M059J (cell line): ENCODE measurements at places on chromosomes 4 and X. TPM values are rescaled to one million over a fixed set of nuclear protein-coding genes. Genes with fewer than 3 reads are reported as not detected.

GRCh38 chrX:121782544-121782943, 735.1 kb downstream of the GLUD2 start:
- no peak for DNase-seq

- peak; percentile 56 for DNase-seq
These were observed 19.5 kb upstream of the CCNI start for GRCh38 chr4:77095101-77095821.

GRCh38 chr4:144374065-144374464, 233.5 kb upstream of the GYPA start:
- no peak for DNase-seq

GRCh38 chrX:151801980-151802379, 67.4 kb downstream of the CNGA2 start:
- DNase-seq: no peak

- no peak for DNase-seq
These were observed 163.3 kb upstream of the FAM47C start for GRCh38 chrX:36844857-36845256.

GRCh38 chrX:74545880-74546523, 68.4 kb downstream of the RLIM start:
- no peak for DNase-seq

GRCh38 chr4:3178351-3178750, 70.6 kb upstream of the MSANTD1 start:
- no peak for DNase-seq

DNA sequence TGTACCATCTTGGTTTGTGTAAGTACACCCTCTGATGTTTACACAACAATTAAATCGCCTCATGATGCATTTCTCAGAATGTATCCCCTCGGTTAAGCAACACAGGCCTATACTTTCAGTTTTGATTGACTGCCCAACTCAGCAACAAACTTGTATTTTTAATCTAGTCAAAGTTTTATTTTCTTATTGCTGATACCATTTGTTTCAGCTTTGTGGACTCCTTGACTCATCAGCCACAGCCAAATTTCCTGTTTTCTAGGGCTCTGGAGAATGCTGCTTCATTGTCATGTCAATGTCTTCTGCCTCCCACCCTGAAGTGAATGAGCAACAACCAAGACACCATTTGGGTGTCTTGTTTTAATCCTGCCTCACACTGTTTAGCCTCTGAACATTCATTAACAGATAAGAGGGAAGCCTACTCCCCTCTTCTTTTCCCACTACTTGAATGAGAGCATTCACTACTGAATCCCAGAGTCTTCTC, 14.0 kb downstream of the BBS12 start:
- DNase-seq: peak; percentile 45

DNA sequence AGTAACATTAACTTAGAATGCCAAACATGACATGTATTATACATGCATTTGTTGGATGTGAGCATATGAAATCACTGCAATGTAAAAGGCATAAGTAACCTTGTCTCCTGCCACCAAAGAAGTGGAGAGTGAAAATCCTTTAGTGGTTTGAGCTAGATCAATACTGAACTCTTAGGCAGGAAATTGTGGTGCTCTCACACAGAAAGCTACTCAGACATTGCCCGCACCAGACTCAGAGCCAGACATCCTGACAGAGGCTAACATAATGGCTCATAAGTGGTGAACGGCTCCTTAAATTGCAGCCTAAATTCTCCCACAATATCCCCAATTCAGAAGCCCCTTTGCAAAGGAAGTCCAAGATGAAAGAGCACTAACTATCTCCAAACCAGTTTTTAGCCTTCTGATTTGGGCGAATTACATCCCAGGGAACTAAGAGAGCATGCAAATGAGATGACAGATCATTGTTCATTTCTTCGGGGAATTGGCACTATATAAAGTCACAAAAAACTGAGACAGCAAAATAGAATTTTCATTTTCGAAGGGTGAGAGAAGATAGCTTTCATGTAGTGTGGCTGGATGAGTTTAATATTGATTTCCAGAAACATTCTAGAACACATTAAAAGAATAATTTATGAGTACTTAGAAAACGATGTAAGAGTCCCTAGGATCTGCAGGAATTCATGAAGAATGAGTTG, 233.6 kb upstream of the RPS6KA3 start:
- no peak for DNase-seq

DNA sequence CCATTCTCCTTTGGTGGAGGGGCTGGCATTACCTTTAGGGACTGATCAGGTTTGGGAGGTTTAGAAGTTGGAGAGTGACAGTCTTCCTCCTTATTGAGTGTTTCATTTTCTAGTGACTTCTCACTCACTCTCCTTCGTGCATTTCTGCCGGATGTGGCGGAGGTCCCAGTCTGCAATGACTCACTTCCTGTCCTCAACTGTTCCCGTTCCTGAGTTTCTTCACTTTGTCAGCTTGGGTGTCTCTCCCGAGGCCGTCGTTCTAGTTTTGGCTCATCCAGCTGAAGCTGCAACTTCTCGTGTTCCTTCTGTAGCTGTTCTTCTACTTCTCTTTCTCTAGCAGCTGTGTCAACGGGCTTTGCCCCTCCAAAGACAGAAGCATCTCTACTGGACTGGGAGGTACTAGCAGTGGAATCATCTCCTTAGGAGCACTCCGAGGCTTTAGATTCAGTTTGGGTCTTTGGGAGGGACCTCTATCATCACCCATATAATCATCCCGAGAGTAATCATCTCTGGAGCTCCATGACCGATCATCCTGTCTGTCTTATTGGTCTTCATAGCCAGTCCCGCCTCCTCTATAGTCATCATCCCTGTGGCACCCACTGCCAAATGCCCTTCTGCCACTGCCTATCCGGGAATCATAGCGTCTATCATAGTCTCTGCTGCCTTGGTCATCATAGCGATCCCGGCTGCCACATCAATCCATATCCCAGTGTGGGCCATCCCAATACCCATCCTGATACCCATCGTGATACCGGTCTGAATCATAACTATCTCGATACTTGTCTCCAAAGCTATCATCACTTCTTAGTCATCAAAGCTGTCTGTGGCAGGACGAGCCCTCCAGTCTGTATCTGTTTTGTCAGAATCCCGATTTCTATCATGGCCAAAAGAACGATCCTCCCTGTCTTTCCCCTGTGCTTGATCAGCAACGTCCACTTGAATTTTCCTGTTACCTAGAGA, 35.3 kb upstream of the VSIG4 start:
- peak; percentile 42 for DNase-seq

GRCh38 chr4:52914051-52914605, 52.0 kb downstream of the RASL11B start:
- peak; percentile 43 for DNase-seq

GRCh38 chr4:112058433-112058832, 86.8 kb upstream of the FAM241A start:
- DNase-seq: peak; percentile 22

DNA sequence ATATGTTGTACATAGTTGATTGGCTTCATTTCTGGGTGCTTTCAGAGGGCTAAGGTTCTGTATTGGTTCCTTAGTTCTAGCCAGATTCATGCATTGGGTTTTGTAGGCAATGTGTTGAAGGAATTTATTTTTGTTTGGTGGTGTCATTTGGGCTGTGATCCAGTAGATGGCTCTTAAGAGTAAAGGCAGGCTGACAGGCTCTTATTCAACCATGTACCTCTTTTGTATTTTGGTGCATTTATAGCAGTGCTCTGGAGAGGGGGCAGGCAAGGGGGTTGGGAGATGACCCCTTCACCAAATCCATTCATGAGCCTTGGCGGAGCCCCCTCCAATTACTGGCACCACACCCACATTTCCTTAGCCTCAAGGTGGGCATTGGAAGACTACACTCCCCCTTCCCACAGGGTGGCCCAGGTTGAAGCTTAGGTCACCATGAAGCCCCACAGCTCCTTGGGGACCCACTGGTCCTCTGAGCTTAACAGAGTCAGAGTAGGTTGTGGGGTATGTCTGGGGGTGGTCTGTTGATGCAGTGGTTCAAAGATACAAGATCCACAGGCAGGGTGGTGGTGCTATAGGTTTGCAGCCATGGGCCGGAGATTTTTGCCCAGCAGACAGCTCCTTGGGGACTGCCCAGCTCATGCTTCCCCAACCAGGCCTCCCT, 143.0 kb upstream of the GNPDA2 start:
- no peak for DNase-seq

- DNase-seq: peak; percentile 86
These were observed 46.4 kb downstream of the GPAT3 start for GRCh38 chr4:83582289-83582785.

- no peak for DNase-seq
These were observed 45.4 kb downstream of the UGT2A3 start for GRCh38 chr4:68905939-68906779.

DNA sequence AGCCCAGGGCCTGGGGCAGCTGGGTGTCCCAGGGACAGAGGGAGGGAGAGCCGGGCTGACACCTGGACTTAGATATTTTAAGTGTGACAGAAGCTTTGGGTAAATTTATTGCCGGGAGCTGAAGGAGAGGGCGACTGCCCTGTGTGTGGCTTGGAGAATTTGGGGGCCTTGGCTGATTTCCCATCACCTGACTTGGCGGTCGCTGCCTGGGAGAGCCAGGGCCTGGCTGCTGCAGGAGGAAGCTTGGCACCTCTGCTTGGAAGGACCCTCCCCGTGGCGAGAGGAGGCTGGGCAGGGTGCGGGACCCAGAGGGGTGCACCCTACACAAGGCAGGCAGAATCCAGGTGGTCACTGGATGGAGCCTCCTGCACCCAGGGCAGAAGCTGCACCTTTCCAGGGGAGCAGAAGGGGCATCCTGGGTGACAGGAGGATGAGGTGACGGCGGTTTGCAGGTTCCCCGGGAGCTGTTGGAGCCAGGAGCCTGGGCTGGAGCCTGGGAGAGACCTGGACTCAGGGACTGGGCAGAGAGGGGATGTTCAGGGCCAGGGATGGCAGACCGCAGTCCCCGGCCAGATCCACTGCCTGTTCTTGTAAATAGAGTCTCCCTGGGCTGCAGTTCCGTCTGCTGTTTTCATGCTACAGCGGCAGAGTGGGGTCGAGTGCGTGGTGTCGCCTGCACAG, 72.0 kb downstream of the RGS12 start:
- no peak for DNase-seq

GRCh38 chrX:28981952-28982351, 394.7 kb downstream of the IL1RAPL1 start:
- no peak for DNase-seq

DNA sequence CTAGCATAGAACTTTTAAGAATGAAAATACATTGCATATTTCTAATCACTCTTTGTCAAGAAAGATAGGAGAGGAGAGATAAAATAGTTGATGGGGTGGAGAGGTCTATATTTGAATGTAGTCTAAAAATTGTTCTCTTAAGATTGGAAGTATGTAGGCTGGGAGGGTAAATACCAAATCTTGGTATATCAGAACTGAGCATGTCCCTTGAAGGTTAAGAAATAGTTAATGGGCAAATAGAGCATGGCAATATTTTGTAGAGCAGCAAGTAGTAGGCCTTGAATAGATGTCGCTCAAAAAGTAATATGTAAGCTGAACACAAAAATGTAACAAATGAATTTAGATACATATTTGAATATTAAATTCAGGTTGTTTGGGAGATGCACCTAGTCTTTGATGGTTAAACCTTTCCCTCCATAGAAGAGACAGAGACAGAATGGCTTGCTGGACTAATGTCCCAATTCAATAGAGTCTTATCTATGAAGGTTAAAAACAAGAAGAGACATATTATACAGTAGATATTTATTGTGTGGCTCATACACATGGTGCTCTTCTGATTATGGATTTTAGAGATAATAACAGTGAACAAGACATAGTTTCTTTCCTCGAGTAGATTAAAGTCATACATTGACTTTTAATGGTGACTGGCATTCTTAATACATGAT, 12.5 kb downstream of the ALB start:
- no peak for DNase-seq

- DNase-seq: no peak
These were observed 300.7 kb downstream of the USP46 start for GRCh38 chr4:52358366-52358765.

DNA sequence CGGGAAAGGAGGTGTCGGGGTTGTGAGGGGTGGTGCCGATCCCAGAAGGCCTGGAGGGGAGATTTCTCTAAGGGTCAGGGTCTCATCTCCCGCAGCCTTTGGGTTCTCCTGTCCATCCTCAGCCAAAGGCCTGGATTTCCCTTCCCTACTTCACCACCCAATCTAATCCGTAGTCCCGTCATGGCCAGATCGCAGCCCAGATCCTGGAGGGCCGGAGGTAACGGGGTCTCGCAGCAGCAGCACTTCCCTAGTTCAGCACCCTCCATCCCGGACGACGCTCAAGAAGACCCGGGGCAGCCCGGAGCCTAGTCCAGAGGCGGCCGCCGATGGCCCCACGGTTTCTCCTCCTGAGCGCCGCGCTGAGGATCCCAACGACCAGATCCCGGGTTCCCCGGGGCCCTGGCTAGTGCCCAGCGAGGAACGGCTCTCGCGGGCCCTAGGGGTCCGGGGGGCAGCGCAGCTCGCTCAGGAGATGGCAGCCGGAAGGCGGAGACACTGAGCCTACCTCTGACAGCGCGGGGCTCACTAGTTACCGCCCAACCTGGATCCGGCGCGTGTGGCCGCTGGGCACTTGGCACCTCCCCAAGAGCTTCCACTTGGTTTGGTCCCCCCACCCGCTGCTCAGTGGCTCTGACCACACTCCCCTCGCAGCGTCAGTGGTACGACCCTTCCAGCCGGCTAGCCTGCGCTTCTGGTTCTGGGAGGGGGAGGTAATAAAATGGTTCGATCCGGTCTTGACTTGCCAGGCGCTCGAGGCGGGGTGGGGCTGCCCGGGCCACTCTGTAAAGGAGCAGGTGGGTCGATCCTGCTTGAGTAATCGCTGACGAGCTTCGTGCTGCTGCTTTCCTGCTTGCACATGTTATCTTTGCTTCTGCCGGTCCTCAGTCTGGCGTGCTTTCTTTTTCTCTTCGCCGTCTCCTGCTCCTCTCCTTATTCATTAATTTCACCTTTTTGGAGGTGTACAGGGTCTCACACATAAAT, 3.6 kb downstream of the MAGIX start:
- peak; percentile 78 for DNase-seq

DNA sequence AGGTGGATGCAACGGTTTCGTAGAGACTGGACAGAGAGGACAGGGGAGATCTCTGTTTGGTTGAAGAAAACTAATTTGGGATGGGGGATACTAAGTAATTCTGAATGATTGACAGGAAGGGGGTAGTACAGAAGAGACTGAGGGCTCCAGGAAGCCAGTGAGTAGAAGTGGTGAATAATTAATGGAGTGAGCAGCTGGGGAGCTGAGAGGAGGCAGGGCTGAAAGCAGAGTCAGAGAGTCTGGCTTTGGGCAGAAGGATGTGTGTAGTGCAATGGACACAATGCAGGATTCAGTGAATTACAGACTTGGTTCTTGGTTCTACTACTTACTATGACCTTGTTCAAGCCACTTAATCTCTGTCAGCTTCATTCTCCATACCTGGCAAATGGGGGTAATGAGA, 161.7 kb downstream of the RBMX2 start:
- DNase-seq: no peak

GRCh38 chrX:15314472-15314871, 968 bp downstream of the ASB11 start:
- no peak for DNase-seq

Gene NXT2
- total RNA-seq: 22.9 and 30.5 TPM in 2 replicates

Gene CXorf38
- total RNA-seq: 15.3 and 24.5 TPM in 2 replicates

Gene INTS12
- total RNA-seq: 11.6 and 16.3 TPM in 2 replicates

Gene PNCK
- total RNA-seq: not detected in 2 replicates

Gene NUDT10
- not detected in 2 replicates for total RNA-seq

Gene HSFX1
- 0.42 and 0.59 TPM in 2 replicates for total RNA-seq

Gene SPACA5B
- not detected in 2 replicates for total RNA-seq

Gene PAGE4
- not detected in 2 replicates for total RNA-seq

Gene TLR6
- total RNA-seq: 2.3 and 2.8 TPM in 2 replicates

Gene RBM46
- total RNA-seq: not detected in 2 replicates

Gene MAGEB2
- total RNA-seq: 0.12 and 0.22 TPM in 2 replicates

Gene SMC1A
- total RNA-seq: 34.4 and 80.2 TPM in 2 replicates

Gene KIF4A
- total RNA-seq: 42.8 and 89.1 TPM in 2 replicates

Gene NLGN4X
- 0.02 and 0.15 TPM in 2 replicates for total RNA-seq

Gene VCX
- total RNA-seq: not detected in 2 replicates

Gene TRO
- total RNA-seq: 10.6 and 18.7 TPM in 2 replicates
